ENCODE measurements at places on chromosomes 12 and 14.

DNA sequence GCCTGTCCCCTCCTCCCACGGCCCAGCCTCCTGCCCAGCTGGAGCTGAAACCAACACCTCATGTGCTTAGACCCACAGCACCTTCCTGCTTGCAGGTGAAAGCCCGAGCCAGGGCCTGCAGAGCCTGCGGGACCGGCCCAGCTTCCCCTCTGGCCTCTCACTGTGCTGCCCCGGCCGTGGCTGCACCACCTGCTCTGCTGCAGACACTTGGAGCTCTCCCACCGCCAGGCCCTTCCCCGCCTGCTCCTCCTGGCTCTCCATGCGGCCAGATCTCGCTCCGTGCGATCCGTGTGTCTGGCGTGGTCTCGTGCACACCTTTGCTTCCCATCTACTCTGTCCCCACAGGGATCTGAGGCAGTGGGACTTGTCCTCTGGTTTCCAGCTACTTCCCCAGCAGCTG lies 72.2 kb upstream of the FBRSL1 start:
- DNase-seq = no peak

- no peak for DNase-seq
Measured at GRCh38 chr12:120914794-120915193, 10.6 kb upstream of the SPPL3 start.

GRCh38 chr12:49824895-49825294 lies 3.3 kb downstream of the NCKAP5L start:
- DNase-seq = no peak

DNA sequence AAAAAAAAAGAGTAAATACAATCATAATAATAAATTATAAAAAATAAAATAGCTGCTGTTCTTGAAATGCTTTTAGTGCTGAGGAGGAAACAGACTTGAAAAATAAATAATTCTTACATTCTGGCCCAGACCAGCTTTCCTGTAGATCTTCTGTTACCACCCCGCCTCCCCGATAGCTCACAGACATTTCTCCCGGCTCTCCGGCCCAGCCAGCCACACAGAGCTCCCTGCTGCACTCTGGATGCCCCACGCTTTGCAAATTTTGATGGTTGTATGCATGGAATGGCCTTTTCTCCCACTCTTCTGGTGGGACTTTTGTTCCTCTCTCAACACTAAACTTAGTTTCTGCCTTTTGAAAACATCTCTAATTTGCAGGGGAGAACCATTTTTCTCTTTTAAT lies 249.3 kb downstream of the ATP23 start:
- no peak for DNase-seq

GRCh38 chr12:131752451-131752850 lies 41.6 kb downstream of the SFSWAP start:
- DNase-seq = no peak

GRCh38 chr12:57744194-57744776 lies 554 bp upstream of the TSPAN31 start:
- peak; percentile 26 for DNase-seq

DNA sequence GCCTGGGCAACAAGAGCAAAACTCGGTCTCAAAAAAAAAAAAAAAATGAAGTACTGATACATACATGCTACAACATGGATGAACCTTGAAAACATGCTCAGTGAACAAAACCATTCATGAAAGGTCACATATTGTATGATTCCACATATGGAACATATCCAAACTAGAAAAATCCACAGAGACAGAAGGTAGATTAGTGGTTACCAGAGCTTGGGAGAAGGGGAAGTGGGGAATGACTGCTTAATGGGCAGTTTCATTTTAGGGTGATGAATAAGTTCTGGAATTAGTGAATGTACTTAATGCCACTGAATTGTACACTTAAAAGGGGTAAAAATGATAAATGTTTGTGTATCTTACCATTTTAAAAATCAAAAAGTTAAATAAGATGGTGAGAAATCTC lies 2.7 kb downstream of the ITGB7 start:
- no peak for DNase-seq

- no peak for DNase-seq
Measured at GRCh38 chr12:13962699-13963098, 18.7 kb downstream of the GRIN2B start.

DNA sequence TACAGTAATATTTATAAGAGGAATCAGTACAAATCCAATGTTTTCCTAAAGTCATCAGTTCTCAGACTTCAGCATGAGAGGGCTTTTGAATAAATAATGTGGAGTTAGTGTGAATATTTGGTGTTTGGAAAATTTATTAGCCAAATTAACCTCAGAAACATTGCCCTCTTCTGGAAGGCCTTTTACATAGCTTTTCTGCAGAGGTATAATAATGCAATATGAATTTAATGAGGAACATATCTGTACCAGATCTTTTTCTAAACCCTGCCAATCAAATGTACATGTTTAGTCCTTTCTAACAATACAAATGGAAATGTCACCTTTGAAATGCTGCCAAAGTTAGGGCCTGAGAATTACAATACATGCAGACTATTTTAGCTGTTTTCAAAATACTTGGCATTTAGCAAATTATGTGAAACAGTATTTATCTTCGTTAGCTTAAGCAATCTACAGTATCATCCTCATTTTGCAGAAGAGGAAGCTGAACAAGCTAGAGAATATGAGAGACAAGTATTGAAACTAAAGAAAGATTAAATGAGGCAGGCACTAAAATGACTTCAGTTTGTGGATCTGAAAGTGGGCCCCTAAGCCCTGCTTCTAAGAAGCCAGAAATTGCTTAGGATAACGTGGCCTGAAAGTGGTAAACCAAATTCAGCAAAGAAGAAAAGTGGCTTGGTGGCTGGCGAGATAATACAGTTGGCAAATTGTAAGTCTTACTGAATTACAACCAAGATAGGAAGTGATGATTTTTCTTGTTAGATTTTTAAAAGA lies 60.4 kb upstream of the MANSC4 start:
- no peak for DNase-seq

DNA sequence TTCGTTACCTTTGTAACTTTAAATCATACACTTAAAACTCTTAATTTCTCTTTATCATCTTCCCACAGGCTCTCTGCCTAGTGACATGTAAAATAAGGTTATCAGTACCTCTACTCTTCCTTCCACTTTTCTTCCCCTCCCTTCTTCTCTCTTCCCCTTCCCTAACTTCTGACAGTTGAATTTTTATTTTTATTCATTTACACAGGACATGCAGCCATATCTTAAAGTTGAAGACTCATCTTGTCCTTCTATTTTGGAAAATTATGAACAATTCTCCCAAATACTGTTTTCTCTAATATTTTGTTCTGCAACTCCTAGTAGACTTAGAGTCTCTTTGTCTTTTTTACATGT lies 263.9 kb downstream of the FBXL14 start:
- no peak for DNase-seq

DNA sequence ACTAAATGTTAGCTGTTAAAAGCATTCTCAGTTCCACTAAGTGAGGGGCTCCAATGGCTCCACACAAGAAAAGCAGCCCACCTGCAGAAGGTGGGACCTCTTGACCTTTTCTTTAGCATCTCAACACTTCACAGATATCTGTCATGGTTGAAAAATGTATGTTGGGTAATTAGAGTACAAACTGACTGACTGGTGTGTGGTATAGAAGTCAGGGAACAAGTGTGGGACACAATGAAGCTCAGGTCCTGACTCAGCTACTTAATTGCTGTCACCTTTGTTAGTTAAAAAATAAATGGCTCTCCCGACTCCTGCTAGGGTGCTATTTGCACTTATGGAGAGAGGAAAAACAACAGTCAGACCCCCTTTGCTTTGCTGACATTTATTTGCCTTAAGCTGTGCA lies 299.0 kb downstream of the TTC6 start:
- no peak for DNase-seq

- DNase-seq = peak; percentile 79
Measured at GRCh38 chr12:70646850-70647249, 9.6 kb upstream of the PTPRB start.
